ENCODE measurements at places on chromosomes 5 and 9.

GRCh38 chr5:107155707-107156106 is 515.0 kb downstream of the EFNA5 start:
- DNase-seq = no peak

DNA sequence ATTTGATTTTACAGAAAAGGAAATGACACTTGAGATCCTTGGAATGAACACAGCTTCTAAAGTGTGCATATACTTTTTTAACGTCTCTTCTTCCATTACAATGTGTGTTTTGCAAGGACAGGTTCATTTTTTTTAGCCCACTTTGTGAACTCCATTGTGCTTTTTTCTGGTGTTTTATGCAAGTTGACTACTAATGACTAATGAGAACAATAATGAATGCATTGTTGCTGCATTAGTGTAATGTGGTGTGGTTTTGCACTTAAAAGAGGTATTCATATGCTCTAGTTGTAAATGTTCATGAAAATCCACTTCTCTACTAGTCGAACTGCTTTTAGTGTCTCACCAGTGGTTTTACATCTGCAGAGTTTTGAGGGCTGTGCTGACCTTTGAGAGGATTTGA is 93.6 kb downstream of the UHRF2 start:
- DNase-seq = no peak

DNA sequence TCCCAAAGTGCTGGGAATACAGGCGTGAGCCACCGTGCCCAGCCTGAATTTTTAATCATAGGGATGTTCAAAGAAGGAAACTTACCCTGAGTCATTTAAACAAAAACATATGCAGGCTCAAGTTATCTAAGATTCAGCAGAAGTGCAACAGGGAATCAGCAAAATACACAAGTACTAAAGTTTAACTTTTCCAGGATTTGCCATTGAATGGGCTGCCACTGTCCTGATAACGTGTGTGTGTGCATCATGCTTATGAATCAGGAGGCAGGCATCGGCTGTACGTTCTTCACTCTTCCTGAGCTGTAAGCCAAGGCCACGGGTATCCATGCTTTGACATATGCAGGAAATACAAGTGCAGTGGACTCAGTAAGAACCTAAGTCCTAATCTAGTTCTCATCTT is 48.8 kb upstream of the FST start:
- DNase-seq = no peak

DNA sequence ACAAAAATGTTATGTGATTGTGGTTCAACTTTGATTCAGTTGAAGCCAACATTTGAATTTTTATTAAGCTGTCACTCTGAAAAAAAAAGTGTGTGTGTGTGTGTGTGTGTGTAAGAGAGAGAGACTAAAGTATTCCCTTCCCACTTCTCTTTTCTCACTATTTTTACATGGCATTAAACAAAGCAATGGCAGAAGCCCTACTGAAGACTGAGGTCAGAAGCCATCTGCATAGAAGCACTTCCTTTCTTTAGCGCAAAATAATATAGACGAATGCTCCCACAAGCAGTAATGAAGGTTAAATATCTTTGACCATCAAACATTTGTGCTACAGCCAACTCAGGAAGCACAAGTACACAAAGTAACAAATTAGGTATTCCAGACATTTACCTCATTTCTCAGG is 540.5 kb downstream of the KCTD16 start:
- DNase-seq = no peak

DNA sequence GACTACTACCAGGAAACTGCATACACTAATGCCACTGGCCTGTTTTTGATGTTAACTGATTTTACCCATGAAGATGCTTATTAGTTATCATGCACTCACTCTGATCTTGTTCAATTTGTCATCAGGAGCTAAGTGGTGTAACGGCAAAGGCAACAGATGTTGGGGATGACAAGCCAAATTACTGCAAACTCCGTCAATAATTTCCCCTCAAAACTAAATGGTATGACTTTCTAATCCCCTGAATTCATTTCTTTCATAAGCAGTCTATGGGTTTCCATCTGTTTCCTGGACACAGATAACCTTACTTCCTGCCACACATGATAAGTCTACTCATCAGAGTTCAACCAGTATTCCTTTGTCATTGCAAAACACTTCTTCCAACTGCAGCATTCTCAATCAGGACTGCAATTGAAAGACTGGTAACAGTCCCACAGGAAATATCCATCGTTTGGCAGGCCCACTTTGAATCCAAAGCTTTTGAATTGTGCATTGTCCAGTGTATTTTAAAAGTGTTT is 96.2 kb upstream of the SMC2 start:
- DNase-seq = no peak

- no peak for DNase-seq
Measured at GRCh38 chr5:93358176-93358575, 222.8 kb downstream of the NR2F1-AS1 start.

DNA sequence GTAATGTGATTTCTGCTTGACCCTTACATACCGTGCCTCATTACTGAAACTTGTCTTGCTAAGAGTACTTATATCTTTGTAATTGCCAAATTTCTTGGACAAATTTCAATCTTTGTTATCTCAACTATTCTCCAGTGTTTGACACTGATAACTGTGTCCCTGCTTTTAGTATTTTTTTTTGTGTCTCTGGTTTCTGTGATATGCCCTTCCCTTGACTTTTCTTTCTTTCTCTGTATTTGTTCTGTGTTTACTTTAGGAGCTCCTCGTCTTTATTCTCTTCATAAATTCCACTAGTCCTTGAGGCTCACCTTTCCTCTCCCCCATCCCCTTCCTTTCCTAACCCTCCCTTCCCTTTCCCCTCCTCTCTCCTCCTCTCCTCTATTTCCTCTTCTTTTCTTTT is 123.7 kb upstream of the FBXL17 start:
- no peak for DNase-seq

Measured in fibroblast of skin of left quadriceps (primary cell).